ENCODE measurements at places on chromosomes 4 and X.
A peak's percentile ranks its signal among the peaks of the same experiment; 100 is the strongest.

- peak; percentile 11 for DNase-seq
Observed at GRCh38 chr4:137510557-137511265, 21.6 kb downstream of the PCDH18 start.

DNA sequence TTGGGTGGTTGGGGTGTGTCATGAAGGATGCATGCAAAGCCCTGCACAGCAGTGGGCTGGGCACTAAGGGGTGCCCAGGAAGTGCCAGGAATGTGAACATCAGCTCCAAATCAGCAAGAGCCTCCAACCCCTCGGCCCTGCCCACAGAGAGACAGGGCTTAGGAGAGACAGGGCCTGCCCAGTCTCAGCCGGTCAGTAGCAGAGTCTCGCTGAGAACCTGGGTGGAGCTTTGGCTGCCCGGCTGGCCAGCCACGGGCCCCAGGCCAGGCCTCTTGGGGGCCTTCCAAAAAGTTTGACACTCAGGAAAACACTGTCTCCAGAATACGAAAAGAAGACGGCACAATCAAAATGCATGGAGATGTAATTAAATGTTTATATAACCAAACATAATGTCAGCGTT, 4.3 kb upstream of the MXD4 start:
- no peak for DNase-seq

GRCh38 chrX:119880552-119881437, 9.2 kb downstream of the NDUFA1 start:
- peak; percentile 7 for DNase-seq

GRCh38 chrX:11137543-11138139, 26.5 kb downstream of the HCCS start:
- DNase-seq = no peak

GRCh38 chr4:68180849-68181526, 51.3 kb upstream of the TMPRSS11F start:
- no peak for DNase-seq

GRCh38 chr4:174210354-174210753, 73.1 kb downstream of the FBXO8 start:
- no peak for DNase-seq

GRCh38 chr4:53916431-53916889, 147.9 kb downstream of the CHIC2 start:
- DNase-seq = no peak

DNA sequence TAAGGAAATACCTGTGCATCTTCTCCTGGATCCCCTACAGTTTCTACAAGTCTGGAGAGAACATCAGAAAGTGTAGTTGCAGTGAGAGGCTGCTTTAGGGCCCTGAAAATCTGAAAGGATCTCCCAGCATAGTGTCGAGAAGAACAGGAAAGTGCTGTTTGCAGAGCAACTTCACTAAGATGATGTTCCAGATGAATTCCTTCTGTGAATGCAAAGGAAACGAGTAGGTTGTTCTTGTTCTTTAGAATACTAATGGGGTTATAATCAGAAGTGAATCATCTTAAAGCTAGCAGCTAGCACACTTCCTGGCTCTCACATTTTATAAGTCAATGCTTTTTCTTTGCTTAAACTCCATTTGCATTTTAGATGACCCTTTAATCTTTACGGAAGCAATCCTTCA, 53.7 kb downstream of the ZAR1 start:
- no peak for DNase-seq

GRCh38 chr4:138588501-138588900, 346.4 kb upstream of the SLC7A11 start:
- DNase-seq = no peak
